ENCODE measurements at places on chromosomes 1 and 21.

- no peak for DNase-seq
These were observed 49.0 kb downstream of the MRPL37 start for GRCh38 chr1:54248966-54249365.

DNA sequence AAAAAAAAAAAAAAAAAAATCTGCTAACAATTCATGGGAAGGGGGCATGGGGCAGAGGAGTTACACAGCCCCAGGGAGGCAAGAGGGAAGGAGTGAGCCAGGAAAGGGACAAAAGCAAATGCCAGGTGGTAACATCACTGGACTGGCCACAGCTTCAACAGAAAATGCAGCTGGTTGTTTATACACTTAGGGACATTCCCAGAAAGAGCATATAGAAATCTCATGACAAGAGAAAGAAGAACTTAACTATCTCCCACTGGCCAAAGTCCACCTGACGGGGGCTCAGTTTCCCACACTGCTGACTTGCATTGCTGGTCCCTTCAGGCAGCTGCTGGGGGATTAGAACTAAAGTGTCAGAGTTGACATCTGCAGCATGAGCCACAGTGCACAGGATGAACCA, 14.8 kb downstream of the IL12RB2 start:
- DNase-seq, result no peak

DNA sequence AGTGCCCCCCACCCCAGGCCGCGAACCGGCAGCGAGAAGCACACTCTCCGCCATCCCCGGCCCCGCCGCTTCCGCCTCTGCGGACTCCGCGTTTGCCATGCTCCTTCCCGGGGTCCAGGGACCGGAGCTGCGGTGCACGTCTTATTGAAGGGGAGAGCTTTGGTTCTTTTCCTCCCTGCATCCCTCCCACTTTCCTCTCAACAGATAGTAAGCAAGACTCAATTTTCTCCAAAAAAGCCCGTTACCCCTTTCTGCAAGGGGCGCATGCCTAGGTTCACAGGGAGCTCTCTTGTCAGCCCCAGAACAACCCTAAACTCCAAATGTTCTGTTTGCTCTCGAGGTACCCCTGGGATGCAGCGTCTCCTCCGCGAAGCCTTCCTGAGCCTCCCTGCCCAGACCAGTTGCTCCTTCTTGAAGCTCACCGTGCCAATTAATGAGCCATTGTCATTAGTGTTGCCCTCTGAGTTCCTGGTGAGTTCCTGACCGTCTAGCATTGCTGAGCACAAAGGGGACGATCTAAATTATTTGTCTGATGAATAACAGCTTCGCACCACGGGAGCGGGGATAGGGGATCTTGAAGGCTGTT, 8.1 kb downstream of the FOXD3 start:
- DNase-seq, result no peak

GRCh38 chr1:91693557-91693956, 192.4 kb downstream of the TGFBR3 start:
- DNase-seq, result no peak

GRCh38 chr1:157984469-157984868, 9.0 kb upstream of the KIRREL1 start:
- no peak for DNase-seq

GRCh38 chr1:39575191-39576015, 1.2 kb downstream of the PABPC4 start:
- peak; percentile 65 for DNase-seq

DNA sequence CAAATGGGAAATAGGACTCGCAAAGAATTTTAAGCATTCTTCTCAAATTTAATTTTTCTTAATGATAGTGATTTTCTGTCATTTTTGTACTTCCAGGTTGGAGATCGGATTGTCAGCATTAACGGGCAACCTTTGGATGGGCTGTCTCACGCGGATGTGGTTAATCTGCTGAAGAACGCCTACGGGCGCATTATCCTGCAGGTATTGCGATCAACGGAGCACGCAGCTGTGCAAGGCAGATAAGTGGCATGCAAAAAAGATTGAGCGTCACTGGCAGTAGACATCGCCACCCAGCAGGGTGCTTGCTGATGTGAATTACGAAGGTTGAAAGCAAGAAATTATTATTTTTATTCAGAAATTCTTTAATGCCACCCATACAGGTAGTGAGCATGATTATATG, 65.9 kb upstream of the L1TD1 start:
- DNase-seq, result no peak

DNA sequence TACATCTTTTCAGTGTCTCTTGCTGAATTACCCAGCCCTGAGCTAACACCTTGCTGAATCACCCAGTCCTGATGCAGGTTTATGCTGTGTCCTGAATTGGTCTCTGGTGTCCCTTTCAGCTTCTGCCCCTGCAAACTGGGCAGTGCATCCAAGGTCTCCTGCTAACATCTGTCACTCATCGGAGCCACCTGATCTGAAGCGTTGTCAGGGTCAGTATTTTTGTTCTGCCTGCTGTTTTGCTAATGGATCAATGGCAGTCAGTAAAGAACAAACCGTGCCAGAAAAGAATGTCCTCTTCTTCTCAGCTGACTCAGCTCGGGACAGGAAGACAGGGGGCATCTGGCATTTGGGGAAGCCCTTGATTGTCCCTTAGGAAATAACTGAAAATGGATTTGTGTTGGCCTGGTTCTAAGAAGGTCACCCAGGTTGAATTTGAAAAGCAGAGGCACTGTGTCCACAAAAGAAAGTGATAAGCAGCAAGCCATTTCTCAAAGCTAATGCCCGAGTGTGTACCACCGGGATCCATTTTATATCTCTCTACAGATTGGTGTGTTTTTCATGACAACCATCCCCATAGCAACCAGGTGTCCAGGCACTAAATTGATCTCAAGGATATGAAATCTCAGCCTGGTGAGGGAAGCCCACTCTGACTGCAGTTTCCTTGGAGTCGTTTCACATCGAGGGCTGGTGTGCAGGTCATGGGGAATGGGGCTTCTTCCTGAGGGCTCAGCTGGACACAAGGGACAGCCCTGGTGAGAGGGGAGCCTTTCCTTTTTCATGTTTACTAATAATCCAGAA, 109.7 kb upstream of the IRF2BP2 start:
- DNase-seq, result no peak

- DNase-seq, result no peak
These were observed 3.3 kb upstream of the IRF2BP2 start for GRCh38 chr1:234613128-234613875.

DNA sequence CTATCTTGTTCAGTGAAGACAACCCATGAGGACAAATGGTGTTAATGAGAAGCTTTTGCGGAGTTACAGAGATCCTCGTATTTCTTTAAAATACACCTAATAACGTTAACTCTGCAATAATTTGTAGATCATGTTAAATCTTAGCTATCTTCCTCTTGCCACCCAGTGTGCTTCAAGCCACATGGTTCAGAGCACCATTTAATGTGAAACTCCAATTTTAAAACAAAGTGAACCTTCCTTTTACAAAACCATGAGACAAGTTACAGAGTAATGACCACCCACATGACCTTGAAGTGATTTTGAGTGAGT, 1.7 kb upstream of the KCNE2 start:
- no peak for DNase-seq

- no peak for DNase-seq
These were observed 867 bp upstream of the TIMM17A start for GRCh38 chr1:201954263-201955008.

GRCh38 chr1:56484695-56485094, 94.7 kb downstream of the PLPP3 start:
- DNase-seq, result no peak

GRCh38 chr21:42310411-42311001, 4.7 kb downstream of the TFF3 start:
- no peak for DNase-seq

DNA sequence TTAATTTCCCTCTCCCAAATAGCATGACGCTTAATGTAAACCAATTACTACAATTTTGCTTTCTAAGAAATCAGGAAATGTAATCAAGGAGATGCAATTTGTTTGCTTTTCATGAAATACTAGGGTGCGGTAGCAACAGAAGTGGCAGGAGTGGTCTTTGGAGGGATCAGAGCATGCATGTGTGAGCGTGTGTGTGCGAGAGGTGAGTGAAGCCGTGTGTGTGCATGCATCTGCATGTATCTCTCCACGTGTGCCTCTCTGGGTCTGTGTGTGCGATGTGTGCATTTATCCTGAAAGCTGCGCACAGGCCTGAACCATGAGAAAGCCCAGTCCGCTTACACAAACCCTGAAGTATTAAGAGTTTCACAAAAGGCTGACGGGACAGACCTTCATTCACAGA, 249.8 kb upstream of the C1orf174 start:
- DNase-seq, result no peak

DNA sequence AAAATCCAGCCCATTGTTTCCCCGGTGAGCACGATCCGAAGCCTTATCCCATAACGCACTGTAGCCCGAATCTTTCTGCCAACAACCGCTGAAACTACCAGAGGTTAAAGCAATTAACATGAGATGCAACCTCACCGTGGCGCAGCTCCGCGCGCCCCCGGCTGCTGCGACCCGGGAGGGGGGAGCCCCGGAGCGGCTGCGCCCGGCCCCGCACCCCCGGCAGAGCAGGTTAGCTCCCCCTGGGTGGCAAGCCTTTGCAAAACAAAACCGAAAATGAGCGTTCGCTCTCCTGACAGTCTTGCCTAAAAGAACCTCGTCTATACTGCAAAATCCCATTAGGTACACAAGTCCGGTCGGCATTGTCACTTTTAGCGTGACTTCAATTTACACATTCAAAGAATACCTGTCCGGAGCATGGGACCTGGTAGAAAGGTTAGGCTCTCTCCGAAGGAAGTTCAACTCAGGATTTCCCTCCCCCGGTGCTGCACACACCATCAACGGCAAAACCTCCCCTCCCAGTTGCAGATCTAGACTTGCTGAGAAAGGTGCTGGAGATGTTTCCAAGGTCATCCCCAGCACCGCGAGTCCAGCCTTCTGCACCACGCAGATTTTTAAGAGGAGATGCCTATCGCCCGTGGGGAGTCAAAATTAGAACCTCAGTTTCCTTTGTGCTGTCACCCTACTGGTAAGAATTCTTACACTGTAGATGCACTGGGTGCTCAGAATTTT, 107.5 kb downstream of the ZNF281 start:
- DNase-seq, result peak; percentile 32

- DNase-seq, result no peak
These were observed 296.4 kb downstream of the PTPRU start for GRCh38 chr1:29532751-29533150.

GRCh38 chr1:240682859-240683242, 70.9 kb upstream of the GREM2 start:
- DNase-seq, result no peak

Data from stimulated activated CD8-positive, alpha-beta memory T cell treated with anti-CD3 and anti-CD28 coated beads, Interleukin-7, amount 100 ng/mL, for 4 hours (primary cell).